Hypothalamus (tissue), 51 donors: ENCODE measurements at places on chromosomes 16 and 17.

DNA sequence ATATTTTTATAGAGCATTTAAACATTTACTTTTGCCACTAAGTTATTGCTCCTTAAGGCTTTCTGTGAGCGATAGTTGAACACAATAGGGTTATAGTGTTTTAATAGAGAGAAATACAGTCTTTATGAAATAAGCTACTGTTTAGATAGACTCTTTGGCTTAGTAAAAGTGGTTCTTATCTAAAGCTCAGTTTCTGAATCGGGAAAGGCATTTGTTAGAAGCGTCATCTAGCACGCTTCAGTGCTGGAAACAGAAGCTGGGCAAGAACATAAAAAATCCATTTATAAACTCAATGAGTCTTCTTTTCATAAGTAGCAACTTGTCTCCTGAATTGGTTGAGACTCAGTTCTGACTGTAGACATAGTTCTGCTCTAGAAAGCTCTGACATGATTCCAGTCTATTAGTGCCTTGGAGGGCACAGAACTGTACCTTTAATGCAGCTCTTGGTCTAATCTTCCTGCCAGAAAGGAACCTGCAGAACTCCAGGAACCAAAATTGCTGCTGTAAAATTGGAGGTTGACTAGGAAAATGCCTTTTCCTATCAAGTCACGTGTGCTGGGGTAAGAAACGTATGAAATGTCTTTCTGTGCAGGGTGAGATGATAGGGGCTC is 55.4 kb upstream of the DNAJA2 start:
- no peak for DNase-seq

- DNase-seq = no peak
These were observed 53.2 kb upstream of the SIAH1 start for GRCh38 chr16:48438414-48438813.

DNA sequence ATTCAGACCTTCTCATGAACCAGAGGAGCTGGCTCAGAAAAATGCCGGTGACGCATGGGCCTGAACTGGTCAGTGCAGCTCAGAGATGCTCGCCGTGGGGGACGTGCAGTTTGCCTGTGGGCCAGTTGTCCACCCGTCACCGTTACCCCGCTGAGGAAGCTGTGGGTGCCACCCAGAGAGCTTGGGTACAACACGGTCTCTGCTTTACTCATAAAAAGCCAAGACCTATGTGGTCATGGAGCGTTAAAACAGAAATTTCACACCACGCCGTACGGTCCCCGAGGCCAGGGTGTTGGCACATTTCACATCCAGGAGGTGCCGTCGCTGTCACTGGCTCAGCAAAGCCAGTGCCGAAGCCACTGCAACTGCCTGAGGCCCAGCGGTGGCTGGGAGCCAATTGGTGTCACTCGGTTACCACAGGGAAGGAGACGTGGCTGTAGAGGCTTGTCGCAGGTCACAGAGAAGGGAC is 120.9 kb downstream of the METRNL start:
- no peak for DNase-seq

DNA sequence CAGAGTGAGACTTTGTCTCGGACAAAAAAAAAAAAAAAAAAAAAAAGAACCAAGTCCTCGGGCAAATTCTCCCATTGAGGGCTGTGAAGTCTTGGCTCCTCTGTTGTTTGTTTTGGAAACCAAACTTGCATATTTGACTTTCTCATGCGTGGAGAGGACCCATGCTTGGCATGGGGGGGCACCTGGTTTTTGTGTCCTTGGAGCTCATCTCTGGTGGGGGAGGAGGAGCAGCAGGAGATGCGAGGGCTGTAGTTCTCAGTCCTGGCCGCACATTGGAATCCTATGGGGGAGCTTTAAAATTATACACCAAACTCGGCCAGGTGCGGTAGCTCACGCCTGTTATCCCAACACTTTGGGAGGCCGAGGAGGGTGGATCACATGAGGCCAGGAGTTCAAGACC is 74.5 kb downstream of the ABCC6 start:
- no peak for DNase-seq

DNA sequence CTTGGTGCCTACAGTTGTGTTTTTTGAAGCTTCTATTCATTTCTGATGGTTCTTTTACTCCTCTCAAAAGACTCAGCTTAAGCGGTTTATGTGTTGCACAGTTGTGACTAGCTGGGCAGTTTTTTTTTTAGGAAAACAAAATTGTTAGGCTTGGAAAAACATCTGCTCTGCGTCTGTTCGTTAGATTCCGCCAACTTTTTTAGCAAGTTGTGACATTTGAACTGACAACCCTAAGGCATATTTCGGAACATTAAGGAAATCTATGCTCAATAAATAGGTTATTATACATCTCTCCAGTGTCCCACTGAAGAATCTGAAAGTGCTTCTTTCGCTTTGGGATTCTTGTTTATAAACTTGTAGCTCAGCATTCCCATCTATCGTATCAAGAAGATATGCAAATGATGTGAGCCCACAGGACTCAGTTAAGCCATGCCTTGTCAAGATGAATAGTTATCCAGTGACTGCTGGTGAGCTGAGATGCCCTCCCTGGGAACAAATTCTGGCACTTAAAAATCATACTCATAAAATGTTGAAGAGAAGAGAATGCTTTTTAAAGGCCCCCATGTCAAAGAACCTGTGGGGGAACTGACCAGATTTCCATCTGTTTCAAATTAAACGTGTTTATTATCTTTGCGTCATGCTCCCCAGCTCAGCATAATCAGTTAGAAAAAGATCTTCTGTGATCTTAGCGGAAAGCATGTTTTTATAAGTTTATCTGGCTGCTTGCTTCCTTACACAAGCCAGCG is 109.0 kb upstream of the FAM20A start:
- DNase-seq = no peak

DNA sequence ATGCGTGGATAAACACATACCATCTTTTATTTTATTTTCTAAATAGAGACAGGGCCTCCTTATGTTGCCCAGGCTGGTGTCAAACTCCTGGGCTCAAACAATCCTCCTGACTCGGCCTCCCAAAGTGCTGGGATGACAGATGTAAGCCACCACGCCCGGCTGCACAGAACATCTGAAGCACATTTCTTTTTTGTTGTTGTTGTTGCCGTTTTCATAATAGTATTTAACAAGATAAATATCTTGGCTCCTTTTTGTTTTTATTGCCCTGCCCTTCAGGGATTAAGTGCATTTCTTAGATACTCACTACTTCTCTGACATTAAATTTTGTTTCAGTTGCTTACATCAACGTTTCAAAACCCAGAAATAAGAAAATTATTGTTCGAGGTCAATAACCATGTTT is 37.4 kb downstream of the ANKRD11 start:
- no peak for DNase-seq

DNA sequence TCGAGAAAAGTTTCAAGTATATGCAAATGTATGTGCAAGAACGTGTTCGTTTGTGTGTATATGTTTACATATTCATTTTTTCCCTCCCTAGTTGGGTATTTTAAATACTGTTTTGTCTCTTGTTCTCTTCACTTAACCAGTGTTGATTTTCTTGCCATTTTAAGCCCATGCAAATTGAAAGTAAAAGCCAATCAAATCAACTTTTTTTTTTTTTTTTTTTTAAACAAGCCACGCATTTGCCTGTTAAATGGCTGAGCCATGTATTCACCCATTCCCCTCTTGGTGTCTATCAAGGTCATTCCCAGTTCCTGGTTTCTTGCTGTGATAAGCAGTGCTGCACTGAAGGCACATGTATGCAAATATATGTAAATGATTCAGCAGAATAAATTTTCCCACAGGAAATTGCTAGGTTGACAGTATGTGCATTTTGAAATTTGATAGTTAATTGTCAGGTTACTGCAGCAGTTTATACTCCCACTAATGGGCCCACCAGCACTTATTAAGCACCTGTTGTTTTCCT is 12.2 kb downstream of the ABCC1 start:
- no peak for DNase-seq

- DNase-seq = no peak
These were observed 1.0 kb upstream of the ENDOV start for GRCh38 chr17:80413771-80414507.

GRCh38 chr17:70622368-70623260 is 453.3 kb downstream of the KCNJ2 start:
- peak; percentile 38 for DNase-seq

- DNase-seq = no peak
These were observed 268.5 kb downstream of the CBLN1 start for GRCh38 chr16:49012961-49013726.

DNA sequence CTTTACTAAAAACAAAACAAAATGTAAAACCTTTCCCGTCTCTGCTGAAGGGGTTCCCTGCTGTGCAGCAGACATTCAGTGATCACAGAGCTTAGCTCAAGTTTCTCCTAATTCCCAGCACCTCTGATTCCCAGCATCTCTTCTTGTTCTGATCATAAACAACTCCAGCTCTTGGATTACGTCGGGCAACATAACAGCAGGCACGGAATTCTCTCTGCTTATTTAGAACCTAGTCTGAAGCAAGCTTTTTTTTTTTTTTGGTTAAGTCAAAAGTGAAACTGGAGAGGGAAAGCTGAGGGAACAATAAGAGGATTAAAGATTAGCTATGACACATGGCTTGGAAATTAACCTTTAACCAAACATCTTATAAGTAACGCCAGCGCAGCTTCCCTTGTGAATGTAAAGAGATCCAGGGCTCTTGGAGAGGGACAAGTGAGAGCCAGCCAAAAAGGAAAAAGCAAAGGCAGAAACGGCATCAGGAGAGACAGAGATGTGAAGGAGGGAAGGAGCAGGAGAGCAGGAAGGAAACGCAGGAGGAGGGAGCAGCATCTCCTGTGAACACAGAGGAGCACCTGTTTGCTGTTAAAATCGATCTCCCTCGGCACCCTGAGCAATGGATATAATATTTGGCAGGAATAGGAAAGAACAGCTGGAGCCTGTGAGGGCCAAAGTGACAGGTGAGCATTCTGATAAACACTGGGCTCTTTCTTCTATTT is at the start of gene BCO1:
TSS of gene BCO1 (plus strand) at position 394 of the 716 bp plus-strand sequence. CDS start at position 614, 220 bp downstream.
- no peak for DNase-seq
